ENCODE measurements at places on chromosomes 3 and 15.

- DNase-seq, result no peak
Observed at GRCh38 chr3:171790574-171790897, 19.7 kb downstream of the PLD1 start.

DNA sequence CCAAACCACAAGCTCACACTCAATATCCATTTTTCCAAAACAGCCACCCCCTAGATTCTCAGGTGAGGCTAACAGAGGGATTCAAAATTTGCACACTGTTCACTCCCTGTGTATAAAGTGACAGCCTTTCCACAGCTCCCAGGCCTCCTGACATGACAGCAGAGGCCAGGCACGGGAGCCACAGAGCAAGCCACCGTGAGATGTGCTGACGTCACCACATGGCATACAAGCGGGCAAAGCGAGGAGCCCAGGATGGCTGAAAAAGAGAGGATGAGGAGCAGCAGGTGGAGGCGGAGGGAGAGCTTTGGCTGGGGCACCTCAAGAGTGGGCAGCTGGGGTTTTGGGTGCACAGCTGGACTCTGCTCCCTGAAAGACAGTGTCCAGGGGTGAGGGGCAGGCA, 27.1 kb downstream of the EHD4 start:
- DNase-seq, result no peak

DNA sequence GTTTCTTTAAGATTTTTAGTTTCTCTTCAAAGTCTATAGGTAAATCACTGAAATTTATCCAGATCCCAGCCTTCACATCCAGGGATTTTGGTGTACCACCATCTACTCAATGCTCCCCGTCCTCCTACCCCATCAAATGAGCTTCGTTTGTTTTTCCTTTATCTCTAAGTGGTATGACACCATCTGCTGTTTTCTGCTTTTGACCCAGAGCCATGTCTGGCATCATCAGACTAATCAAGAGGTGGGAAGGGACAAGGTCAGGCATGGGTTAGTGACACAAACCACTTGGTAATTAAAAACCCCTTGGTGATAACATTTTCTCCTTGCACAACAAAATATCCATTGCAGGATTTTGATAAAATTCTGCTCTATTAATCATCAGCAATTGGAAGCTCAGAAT, 92.7 kb upstream of the GOLGA8J start:
- no peak for DNase-seq

DNA sequence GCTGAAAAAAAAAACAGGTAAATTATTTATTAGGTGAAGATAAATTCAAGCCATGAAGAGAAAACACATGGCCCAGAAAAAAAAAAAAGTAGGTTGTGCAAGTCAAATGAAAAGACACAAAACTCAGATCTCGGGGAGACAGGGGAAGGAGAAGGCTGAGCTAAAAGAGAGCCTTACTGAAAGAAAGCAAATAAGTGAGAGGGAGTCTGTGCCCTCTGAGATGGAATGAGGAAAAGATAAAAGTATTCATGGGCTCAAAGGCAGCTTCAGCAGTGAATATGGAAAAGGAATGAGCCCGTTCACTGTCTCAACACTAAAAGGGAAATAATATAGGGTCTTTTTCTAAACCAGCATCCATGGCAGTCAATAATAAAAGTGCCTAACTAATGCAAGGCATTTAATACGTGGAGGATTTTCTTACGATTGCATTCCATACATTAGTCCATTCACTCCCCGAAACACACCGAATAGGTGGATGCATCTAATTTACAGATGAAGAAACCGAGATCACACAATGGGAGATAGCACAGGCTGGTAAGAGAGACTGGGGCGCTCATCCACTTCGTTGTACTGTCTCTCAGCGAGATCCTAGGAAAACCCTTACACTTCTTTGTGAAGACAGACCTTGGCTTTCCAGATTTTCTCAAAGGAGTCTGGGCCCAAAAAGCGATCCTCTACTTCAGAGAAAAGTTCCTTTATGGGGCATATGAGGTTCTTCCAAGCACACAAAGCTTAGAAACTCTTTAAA, 1.1 kb downstream of the TFDP2 start:
- no peak for DNase-seq

- DNase-seq, result no peak
Observed at GRCh38 chr3:77362936-77363335, 323.0 kb downstream of the ROBO2 start.
